ENCODE measurements at places on chromosomes 4 and X.

DNA sequence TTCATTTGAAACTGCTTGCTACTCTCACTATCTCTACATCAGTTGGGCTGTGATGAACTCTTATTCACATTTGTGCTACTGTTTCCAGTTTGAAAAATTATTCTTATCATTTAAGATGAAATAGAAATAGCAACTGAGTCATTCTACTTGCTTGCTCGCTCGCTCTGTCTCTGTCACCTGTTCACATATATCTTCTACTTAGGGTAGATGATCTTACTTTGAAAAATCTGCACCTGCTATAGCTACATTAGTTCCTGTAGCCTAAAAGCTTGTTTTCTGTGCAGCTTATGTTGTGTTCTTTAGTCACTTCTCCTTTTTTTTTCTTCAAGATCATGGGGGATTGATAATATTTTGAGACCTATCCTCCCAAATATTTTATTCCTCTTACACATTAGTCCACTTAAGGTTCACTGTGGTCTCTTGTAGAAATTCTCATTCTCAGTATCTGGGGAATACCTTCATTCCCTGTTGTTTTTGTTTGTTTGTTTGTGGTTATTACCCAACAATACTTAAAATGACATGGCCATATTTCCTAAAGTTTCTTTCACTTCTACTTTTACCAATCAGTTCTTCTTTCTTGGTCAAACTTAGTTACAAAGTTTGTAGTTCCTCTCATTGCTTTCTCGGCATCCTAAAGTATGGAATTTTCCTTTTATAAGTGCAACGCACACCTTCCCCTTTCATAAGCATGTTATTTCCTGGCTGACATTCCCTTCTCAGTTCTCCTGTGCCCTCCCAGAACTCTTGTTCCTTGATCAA lies 36.5 kb downstream of the CLCN5 start:
- no peak for DNase-seq

- DNase-seq, result no peak
These were observed 549.7 kb upstream of the TENM3 start for GRCh38 chr4:181693517-181693916.

DNA sequence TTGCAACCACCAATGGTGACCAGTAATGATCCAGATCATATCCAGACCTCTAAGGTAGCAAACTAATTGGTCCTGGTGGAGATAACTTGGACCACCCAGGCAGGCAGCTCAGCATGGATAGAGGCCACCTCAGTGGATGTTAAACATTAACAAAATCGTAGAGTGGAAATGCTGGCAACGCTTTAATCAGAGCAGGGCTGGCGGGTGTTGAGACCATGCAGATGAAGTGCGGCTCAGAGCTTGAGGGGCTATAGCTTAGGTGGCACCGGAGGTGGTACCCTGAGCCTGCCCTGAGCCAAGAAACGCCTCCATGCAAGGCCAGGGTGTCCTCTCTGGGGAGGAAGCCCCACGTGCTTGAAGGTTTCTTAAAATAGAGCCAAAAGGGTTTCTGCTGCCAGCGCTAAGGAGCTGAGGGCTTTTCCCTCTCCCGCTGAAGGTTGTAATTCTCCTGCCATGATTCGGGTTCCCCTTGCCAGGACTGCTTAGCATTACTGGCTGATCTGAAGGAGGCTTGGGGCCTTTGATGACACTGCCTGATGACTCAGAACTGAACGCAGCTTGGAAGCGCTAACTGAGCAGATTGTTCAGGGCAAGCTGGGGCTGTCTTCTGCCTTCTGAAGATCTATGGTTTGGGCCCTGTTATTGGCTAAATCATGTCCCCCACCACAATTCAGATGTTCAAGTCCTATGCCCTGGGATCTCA lies 177.8 kb upstream of the ATP6AP2 start:
- DNase-seq, result no peak

DNA sequence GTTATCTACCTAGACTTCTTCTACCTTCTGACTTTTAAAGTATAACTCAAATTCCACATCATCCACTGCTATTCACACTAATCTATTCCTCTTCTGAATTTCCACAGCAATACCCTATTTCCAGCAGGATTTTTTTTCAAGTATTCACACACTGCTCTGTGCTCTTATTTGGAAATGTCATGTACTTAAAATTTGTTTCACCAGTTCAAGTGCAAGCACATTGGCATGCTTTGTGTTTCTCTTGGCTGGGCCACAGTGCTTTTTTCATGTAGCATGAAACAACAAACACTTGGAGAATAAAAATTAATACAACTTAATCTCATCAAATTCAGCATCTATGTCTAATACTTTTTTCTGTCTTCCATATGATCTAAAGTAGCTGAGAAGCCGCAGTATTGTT lies 161.8 kb upstream of the PCDH18 start:
- no peak for DNase-seq

- no peak for DNase-seq
These were observed 715.2 kb downstream of the TRIML1 start for GRCh38 chr4:188854436-188854835.

DNA sequence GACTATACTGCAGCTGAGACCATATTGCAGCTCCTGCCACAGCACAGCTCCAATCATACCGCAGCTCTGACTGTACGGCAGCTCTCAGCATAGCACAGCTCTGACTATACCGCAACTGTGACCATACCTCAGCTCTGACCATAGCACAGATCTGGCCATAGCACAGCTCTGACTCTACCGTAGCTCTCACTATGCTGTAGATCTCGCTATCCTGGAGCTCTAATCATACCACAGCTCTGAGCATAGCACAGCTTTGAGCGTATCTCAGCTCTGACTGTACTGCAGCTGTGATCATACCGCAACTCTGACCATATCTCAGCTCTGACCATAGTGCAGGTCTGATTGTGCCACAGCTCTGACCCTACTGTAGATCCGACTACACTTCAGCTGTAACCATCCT lies 139.2 kb downstream of the ASMT start:
- DNase-seq, result no peak

DNA sequence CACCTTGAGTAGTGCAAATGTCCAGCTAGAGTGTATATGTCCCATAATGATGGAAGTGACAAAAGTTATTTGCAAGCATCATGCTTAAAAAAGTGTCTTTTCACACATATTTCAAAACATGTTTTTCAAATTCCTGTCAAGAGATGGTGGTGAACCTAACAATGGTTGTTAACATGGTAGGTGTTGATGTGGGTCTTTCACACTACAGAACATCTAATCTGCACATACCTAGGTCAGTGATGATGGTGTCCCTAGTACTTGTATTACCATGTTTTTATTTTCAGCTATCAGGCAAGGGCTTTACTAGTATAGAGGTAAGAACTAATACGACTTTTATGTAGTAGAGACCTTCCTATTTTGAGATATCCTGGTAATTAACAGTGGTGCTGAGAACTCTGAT lies 3.4 kb upstream of the ATXN3L start:
- DNase-seq, result no peak

GRCh38 chr4:62263454-62263853 lies 1063.3 kb downstream of the ADGRL3 start:
- DNase-seq, result no peak

GRCh38 chr4:105622269-105622668 lies 69.8 kb downstream of the ARHGEF38 start:
- no peak for DNase-seq

DNA sequence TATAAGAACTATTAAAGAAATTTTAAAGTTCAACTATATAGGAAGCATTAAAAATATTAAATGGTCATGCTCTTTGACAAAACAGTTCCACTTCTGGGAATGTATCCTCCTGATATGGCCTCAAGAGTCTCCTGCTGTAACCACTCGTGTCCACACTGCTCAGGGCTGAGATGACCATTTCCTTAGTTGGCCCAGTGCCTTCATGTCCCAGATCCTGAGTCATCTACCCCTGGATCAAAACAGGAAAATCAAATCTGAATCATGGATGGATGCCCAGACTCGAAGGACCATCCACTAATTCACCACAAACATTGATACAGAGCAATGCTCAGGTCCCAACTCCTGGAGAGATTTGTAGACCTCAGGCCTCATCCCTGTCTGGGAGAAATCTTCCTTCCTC lies 44.7 kb downstream of the GPRASP3 start:
- DNase-seq, result no peak

DNA sequence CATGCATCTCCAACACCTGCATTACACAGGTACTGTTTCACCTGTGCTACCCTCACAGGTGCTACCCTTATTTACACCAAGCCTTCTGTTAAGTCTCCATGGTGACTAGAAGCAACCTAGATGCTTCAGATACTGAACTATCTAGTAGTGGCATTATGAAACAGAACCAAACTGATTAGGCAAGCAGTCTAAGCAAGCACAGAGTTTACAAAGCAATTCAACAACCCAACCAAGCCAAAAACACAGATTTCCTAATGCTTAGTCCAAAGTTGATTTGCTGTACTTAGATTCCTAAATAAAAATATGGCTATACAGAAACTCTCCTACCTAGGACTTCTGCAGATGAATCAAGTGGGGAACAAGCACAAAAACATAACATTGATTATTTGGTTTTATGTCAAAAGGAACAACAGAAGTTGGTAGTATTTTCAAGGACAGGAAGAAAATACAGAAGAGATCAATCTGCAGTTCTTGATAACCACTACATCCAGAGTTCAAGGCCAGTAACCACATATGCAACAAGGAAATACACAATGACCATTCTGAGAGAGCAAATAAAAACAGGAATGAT lies 3.2 kb downstream of the TAPT1 start:
- DNase-seq, result no peak

DNA sequence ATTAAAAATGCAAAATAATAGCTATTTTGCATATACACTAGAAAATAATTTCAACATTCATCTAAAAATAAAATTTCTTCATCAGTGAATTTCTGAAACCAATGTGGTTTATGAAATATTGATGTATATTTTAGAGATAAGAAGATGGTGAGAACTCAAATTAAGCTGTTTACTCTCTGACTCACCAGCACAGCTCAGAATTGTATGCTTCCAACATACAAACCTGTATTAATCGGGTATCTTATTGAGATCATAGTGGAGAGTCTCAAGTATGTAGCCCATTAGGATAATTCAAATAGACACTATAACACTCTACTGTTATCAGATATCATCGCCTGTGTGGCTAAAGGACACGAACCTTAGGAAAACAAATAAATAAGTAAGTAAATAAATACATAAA lies 899.5 kb upstream of the INTU start:
- DNase-seq, result no peak

- peak; percentile 27 for DNase-seq
These were observed 25.4 kb downstream of the TMSB4X start for GRCh38 chrX:13000301-13000811.

DNA sequence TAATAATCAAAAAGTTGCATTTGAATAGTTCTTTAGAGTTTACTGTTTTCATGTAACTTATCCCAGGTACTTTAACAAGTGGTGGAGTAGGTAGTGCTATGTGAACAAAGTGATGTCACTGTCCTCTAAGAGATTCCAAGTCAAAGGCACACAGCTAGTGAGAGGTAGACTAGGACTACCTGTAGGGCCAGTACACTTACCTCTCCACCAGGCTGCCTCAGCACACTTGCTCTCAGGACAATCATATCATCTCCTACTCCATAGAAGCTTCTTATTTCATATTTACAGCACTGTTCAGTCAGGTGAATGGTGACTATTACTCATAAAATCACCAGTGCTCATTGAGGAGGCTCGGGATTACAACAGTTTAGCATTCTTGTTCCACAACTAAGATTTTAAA lies 173.0 kb upstream of the EMCN start:
- no peak for DNase-seq

DNA sequence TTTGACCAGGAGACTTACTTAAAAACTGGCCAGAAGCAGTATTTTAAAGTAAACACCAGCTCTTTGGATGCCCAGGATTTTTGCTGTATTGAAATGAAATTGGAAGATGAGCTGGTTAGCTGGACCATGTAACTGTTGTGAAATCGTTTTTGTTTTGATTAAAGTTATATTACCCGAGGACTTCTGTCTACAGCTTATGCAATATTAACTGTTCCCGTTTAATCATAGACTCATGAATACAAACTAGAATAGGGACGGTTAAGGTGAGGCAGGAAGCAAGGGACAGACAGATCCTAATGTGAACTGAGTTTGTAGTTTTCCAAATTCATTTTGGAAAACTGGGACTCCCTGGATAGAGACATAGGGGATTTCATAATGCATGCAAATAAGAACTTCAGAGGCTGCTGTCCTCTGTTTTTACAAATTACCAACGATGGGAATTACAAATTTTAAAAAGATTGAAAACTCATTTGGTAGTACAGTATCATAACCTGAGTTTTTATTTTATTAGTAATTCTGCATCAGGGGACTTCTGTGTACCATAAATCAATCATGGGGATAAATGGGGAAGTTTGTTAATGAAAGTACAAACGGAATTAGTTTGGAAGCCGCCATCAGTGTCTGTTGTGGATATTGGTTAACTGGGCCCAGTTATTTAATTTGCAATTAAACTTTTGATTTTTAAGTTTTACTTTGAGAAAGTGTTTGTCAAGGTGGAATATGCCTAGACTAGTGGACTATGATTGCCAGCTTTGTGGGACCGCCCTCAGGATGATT lies 304.4 kb downstream of the AFF2 start:
- DNase-seq, result no peak

All from effector CD4-positive, alpha-beta T cell (primary cell).